ENCODE measurements at places on chromosomes 5 and 9.

- DNase-seq: no peak
Observed at GRCh38 chr5:135423146-135423845, 23.9 kb downstream of the DCANP1 start.

DNA sequence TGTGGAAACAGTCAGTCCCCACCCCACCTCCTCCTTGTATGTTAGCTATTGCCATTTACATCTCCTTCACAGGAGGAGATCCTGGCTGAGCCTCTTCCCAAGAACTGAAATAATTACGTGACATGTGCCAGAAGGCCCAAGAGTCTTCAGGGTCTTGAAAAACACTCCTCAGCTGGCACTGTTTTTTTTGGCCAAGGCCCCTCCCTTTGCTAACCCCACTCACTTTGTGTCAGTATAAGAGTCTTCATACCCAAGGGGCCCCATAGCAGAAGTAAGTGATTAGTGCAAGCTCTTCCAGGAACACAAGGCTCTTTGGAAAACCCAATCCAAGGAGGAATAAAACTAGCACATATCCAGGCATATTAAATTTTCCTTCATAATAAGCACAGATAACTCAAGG lies 5.7 kb upstream of the LARP1 start:
- no peak for DNase-seq

DNA sequence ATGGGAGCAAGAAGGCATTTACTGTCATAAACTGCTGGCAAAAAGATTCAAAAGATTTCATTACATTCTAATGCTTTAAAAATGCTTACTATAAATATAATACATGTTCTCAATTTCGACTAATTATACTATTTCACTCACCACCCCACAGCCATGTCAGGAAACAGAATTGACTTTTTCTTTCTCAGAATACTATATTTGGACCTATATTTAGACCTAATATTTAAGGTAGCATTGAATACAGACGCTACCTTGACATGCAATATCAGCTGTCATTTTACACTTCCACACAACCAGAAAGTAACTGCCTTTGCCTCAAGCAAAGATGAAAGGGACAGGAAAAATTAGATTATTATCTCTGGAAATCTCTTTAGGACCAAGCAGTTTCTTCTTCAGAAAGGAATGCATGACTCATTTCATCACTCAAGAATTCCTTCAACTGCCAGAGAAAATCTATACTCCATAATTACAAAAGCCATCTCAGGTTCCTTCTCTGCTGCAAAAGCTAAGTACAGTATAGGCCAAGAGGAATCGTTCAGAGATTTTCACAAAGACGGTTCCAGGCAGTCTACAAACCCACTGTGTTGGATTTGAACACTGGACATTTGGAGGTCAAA lies 11.8 kb upstream of the UBE2QL1 start:
- DNase-seq: no peak

- no peak for DNase-seq
Observed at GRCh38 chr9:5593904-5594303, 35.0 kb upstream of the RIC1 start.

GRCh38 chr5:72505016-72505415 lies 2.2 kb downstream of the ZNF366 start:
- DNase-seq: no peak

DNA sequence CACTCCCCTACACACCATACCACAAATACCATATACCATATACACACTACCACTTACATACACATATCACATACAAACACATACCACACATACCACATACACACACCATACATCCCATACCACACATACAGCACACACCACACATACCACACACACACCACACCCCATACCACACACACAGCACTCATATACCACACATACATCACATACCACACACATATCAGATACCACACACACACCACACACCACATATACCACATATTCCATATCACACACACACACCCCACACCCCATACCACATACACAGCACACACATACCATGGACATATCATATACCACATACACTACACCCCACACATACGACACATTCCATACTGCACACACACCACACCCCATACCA lies 276.6 kb downstream of the GADD45G start:
- DNase-seq: no peak

- DNase-seq: no peak
Observed at GRCh38 chr5:39760385-39761198, 335.8 kb upstream of the DAB2 start.
